ENCODE measurements at places on chromosomes 6 and 20.

DNA sequence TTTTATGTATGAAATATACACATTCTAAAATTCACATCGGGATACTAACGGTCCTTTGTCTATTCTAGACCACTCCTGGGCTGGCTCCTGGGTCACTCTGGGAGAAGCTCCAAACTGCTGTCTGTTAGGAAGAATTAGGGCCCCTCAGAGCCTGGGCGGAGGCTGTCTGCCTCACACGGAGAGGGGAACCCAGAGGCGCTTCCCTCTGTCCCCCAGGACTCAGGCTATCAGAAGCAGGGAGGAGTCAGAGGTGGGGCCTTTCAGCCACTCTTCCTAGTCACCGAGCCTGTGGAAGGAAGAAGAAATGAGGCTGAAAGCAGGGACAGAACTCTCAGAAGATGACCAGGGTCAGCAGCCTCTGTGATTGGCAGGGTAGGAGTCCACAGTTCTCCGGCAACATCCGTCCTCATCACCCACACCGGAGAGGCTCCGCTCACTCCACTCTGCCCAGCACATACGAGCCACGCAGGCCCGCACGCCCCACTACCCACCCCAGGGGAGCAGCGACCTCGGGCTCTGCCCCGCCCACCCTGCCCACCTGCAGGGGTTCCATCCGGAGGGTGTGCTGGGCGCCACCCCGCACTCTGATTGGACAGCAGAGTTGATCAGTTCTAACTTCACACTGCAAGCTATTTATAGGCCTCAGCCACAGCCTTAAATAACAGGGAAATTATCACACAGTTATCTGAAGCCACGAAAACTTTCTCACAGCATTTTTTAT, 182.1 kb upstream of the AFDN start:
- DNase-seq = no peak

DNA sequence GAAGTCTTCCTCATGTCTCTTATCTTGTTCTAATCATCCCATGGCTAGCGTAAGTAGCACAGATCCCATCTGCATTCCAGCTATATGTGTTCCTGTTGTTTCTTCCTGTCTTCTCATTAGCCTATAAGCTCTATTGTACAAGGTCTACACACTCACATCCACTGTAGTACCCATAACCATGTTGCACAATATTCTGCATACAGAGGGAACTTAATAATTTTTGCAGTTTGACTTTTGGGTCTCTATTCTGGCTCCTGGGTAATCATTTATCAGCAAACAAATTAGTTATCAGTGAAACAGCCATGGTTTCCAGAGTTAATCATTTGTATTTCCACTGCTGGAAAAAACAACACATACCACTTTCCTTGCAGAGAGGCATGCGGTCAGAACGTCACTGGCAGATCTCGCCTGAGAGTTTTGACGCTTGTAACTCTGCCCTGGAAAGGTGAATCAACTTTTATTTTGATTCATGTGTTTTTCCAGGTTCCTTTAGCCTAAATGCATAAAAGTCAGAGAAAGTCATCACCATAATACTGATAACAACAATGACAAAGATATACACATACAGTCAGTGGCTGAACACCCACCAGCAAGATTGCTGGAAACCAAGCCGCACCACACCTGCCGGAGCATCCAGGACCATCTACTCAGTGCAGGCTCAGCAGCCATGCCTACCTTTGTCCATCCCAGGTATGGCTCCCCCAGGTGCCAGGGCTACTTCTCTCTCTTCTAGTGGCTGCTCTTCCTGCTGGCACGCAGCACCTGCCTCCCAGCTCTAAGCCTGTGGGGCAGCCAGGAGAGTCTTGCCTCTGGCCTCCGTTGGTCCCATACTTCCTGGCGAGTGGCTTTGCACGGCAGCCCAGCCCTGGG, 158.2 kb downstream of the QRSL1 start:
- no peak for DNase-seq

- DNase-seq = no peak
These were observed 177.9 kb downstream of the KIF16B start for GRCh38 chr20:16395366-16395765.

DNA sequence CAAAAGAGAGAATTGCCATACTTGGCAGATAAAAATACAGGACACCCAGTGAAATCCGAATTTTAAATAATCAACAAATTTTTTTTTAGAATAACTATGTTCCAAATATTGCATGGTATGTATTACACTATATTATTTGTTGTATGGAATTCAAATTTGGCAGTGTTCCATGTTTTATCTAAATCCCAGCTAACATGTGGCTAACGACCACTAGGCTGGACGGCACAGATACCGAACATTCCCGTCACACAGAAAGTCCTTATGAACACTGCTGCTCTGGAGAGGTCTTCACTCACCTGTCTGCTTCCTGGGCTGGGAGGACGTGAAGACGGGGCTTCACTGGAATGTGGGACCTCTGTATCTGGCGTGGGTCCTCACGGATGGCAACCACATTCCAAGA, 32.8 kb downstream of the SNX5 start:
- DNase-seq = no peak

DNA sequence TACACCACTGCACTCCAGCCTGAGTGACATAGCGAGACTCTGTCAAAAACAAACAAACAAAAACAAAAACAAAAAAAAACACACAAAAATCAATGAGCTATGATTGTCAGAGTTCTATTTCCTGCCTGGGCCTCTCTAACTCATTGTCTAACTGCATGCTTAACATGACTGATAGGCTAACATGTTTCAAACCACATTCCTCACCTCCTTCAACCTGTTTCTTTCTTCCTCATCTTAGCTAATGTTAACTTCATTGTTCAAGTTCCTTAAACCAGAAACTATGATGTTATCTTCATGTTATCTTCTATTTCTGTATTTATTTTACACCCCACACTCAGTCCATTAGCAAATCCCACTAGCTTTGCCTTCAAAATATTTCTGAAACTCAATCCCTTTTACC, 41.5 kb downstream of the BEND6 start:
- DNase-seq = no peak

DNA sequence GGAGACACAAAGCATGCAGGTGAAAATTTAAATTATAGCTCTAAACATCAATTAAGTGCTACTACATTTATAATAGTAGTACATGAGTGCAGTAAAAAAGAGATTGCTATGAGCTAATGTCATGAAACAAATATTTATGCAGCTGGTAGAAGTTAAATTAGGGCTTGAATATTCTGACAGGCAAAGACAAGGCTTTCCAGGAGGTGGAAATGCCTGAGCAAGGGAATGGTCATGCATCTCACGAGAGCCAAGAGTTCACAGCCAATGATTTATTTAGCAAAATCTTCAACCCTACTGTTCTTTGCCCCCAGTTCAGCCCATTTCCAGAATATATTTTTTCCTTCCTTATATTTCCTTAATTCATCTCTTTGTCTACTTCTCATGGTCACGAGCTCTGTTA, 128.9 kb downstream of the HIVEP2 start:
- no peak for DNase-seq

- no peak for DNase-seq
These were observed 21.0 kb downstream of the RIPOR3 start for GRCh38 chr20:50670126-50670862.

- no peak for DNase-seq
These were observed 6.9 kb upstream of the NOL4L start for GRCh38 chr20:32592022-32592421.

DNA sequence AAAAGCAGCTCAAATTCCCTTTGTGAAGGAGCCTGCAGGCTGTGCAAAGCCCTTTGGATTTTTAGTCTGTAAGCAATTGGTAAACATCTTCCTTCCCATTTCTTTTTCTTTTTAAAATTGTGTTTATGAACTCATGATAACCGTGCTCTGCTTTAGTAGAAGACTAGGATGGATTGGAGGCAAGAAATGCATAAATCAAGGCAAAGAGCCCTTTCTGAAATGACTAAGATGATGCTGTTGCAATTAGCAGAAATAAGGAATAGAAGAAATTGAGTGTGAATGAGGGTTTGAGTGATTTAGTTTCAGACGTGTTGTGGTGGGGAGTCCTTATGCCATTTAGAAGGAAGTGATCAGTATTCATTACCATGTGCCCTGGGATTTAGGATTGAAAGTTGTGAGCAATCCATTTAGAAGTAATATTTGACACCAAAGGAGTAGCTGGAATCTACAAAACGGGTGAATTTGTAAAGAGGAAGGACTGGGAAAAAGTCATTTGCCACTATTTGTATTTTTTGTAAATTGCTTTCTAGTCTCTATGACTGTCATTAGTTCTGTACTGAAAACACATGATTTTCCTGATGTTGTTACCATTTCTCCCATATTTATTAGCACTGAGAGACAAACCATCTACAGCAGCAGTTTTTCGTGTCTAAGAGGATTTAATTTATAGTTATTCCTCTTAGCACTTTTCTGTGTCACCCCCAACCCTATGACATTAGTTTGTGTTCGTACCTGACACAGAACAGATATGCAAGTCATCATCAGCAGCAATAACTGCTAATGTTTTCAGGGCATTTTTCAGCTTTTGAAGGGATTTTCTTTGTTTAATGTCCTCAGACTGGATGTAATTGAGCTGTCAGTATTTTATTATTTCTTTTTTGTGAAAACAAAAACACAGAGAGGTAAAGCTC, 265.0 kb downstream of the UTRN start:
- no peak for DNase-seq

GRCh38 chr20:8215361-8215781, 83.3 kb downstream of the PLCB1 start:
- no peak for DNase-seq

DNA sequence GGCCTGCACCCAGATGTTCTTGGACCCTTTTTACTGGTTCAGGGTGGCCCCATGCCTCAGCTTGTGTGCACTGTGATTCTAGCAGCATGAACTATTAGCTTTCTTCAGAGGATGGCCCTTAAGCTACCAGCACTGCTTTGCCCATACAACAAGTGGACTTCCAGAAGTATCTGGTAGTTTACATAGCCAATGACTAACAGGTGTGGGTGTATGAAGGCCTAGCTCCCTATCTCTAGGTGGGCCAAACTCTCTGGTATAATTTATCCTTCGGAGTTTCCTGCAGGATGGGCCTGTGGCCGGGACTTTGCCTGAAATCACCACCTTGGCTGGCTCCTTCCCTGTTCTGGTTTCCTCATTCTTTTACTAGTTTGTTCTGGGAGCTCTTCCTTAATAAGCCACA, 26.1 kb upstream of the JAG1 start:
- no peak for DNase-seq

- peak; percentile 41 for DNase-seq
These were observed 44.9 kb upstream of the SUPT3H start for GRCh38 chr6:45422503-45423110.

DNA sequence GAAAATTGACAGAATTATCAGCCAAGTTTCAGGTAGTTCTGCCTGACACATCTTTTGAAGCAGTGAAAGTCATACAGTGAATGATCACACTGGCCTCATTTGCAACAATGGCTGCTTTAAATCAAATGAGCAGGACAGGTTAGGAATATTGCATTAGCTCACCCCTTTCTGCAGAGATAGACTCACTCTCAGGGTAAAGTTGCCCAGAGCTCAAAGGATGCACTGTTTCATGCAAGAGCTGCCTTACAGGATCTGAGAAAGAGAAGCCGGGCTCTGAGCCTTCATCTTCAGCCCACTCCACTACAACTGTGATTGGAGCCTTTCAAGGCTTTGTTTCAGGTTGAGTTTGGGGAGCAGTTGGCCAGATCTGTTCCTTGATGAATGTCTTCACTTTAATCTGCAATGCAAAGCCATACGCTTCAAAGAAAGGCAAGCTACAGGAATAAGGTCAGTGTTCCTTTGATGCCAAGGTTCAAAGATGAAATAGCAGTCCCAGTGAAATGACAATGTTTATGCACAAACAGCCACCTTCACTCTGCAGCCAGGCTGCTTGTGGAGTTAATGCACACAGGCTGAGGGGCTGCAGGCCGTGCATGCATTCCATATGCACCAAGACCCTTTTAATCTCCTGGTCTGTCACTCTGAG, 90.9 kb upstream of the ISM1 start:
- DNase-seq = no peak

- DNase-seq = no peak
These were observed 74.0 kb upstream of the MAP3K4 start for GRCh38 chr6:160917572-160917971.

- no peak for DNase-seq
These were observed 368.9 kb downstream of the UTRN start for GRCh38 chr6:144653885-144654505.

DNA sequence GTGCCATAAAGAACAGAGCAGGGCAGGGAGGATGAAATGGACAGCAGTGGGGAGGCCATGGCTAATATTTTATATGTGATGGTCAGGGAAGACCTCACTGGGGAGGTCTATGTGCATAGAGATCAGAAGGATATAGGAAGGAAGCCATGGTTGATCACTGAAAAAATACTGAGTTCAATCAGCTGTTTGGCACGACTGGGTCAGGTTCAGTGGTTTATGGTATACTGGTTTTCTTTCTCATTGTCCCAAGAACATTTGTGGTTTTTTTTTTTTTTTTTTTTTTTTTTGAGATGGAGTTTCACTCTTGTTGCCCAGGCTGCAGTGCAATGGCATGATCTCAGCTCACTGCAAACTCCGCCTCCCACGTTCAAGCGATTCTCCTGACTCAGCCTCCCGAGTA, 78.3 kb upstream of the TIAM2 start:
- DNase-seq = no peak

- DNase-seq = no peak
These were observed 36.4 kb upstream of the SYNJ2 start for GRCh38 chr6:157944983-157945931.

- DNase-seq = no peak
These were observed 138.7 kb downstream of the MYB start for GRCh38 chr6:135319819-135320218.

DNA sequence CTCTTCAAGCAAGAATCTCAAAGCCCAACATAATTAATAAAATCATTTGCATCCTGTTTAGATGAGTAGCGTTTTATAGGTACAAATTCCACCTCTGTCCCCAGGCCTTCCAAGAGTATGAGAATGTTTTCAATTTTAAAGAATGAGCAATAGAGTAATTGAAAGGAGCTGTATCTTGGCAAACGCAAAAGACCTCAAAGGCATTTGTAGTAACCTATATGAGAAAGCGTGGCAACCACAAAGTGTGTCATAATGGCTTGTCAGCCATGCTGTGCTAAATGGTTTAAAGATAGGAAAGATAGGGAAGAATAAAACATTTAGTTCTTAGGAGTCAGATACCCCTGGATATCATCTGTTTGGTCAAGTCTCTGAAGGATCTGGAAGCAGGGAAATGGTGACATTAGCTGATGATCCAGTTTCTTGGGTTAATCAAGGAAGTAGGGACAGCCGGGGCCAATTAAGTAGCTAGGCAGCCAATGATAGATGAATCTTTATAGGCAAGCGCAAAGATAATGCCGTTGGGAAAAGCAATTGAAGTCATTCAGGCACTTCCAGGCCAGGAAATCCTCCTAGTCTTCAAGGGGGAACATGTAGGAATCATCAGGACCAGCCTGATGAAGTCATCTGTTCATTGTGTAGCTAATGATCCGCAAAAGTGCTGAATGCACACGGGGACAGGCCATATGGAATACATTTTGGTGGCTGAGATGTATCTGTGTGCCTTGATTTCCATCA, 71.5 kb upstream of the ISM1 start:
- DNase-seq = no peak

GRCh38 chr6:89430201-89430962, 2.6 kb upstream of the ANKRD6 start:
- DNase-seq = no peak

- DNase-seq = no peak
These were observed 775.1 kb upstream of the NRSN1 start for GRCh38 chr6:23350752-23351453.
